ENCODE measurements at places on chromosomes 2 and 18.

DNA sequence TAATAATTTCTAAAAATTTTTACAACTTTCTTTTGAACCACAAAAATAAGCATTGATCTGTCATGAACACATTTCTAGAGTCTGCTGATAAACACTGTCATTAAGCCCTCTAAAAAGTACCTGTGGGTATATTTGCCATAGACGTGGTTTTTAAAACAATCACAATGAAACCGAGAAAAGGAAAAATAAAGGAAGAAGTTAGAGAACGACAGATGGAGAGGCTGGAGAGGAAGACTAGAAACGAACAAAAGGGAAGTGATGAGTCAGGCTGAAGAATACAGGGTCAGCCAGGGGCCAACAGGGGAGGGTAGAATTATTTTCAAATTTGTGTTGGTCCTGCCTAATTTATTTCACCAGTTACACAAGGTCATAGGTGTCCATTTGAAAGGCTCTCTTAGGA is 62.0 kb downstream of the MYL12B start:
- no peak for DNase-seq

DNA sequence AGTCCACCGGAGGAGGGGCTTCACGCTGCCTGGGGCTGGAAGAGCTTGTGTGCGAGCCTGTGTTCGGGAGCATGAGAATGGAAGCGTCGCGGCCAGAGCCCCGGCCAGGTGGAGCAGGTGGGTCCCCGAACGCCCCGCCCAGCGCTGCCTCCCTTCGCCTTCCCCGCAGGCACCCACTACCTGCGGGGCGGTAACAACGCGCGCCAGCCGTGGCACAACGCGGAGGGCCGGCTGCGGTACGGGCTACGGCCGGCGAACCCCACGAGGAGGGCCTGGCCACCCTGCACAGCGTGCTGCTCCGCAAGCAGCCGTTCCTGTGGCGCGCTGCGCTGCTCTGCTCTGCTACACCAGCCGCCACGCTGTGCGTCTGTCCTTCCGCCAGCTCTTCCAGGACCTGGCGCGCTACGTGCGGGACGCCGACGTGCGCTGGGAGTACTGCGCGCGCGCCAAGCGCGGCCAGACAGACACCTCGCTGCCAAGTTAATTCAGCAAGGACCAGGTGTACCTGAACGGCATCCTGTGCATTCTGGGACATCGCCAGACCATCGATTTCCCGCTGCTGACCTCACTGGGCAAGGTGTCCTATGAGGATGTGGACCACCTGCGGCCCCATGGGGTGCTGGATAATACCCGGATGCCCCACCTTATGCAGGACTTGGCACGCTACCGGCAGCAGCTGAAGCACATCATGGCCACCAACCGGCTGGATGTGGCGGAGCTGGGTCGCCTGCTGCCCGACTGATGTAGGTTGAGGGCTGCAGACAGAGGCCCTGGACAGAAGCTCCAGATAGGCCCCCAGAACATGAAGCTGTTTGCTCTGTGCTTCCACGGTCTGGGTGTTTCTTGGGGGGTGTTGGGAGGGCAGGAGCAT is 200.6 kb downstream of the NAPG start:
- DNase-seq: no peak

- DNase-seq: no peak
Observed at GRCh38 chr18:5488844-5489243, 55.0 kb downstream of the EPB41L3 start.

GRCh38 chr18:28858248-28858647 is 681.3 kb upstream of the CDH2 start:
- DNase-seq: no peak

- DNase-seq: no peak
Observed at GRCh38 chr2:106130251-106130998, 63.7 kb downstream of the UXS1 start.

DNA sequence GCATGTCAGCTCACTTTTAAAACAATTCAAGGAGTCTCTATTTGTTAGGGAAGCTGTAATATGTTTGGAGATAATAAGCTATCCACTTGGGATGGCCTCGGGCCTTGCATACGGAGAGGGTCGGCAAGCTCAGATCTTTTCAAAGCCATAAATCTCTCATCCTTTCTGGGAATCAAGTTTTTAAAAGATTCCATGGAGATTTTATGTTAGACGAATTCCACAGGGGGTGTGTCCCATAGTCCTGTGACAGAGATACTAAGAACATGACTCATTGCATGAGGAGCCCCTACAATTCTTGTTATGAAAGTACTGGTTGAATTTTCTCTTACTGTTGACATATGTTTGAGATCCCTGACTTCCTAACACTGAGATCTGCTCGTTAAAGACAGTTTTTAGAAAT is 108.7 kb downstream of the FEZ2 start:
- DNase-seq: no peak

GRCh38 chr2:198873503-198874471 is 584.0 kb downstream of the SATB2 start:
- DNase-seq: no peak

DNA sequence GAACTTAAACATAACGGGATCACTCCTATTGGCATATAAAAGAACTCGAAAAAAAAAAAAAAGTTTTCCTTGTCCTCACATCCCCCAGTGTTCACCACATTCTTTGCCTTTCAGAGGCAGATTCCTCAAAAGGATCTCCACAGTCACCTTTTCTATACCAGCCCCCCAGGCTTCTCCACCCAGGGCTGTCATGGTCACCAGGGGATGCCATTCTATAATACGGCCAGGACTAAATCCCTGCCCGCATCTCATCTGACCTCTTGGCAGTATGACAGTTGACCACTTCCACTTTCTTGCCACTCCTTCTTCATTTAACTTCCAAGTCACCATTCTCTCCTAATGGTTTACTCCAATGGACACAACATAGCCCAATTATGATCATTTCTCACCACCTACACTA is 29.3 kb downstream of the SOS1 start:
- DNase-seq: no peak

GRCh38 chr2:204049635-204050034 is 113.1 kb downstream of the ICOS start:
- no peak for DNase-seq

Measured in 8988T (cell line).